ENCODE measurements at places on chromosomes 1 and 21.

DNA sequence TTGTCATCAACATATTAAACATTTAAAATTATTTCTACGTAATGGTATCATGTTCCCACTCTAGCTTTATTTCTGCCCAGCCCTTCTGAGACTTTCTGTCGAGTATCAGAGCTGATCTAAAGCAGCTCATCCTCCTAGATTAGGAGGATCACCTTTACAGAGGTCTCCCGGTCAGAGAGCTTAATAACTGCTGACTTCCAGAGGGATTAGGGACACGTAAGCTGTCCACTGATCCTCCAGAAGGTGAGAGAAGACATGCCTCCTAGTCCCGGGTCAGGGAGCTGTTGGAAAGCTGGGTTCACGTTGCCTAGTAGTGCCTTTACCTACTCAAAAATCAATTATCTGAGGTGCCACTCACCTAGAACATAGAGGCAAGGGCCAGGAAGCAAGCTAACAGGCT, 31.2 kb upstream of the NADK start:
- no peak for DNase-seq

GRCh38 chr1:166813508-166814223, 25.6 kb upstream of the POGK start:
- DNase-seq: no peak

DNA sequence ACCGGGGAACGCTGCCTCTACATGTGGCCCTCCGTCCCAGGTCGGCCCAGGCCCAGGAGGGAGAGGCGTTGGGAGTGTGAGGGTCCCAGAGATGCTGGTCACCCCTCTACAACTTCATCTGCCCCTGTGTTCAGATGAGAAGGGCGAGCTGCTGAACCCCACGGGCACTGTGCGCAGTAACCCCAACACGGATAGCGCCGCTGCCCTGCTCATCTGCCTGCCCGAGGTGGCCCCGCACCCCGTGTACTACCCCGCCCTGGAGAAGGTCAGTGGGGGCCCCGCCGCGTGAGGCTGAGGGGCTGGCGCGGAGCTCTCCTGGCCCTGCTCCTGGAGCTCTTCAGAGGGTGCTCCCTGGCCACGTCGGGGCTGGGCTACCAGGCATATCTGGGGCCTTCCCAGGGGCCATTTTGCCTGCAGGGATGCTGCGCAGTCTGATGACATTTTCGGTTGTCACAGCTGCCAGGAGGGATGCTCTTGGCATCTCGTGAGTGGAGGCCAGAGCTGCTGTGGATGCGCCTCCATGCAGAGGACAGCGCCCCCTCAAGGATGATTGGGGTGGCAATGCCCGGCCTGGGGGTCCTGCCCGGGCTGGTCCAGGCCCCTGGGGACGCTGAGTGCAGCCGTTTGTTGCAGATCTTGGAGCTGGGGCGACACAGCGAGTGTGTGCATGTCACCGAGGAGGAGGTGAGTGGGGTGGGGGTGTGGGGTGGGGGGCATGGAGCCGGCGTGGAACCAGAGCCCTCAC, 68.6 kb downstream of the PIK3CD start:
- no peak for DNase-seq

GRCh38 chr21:15233611-15234010, 168.8 kb upstream of the NRIP1 start:
- DNase-seq: no peak

DNA sequence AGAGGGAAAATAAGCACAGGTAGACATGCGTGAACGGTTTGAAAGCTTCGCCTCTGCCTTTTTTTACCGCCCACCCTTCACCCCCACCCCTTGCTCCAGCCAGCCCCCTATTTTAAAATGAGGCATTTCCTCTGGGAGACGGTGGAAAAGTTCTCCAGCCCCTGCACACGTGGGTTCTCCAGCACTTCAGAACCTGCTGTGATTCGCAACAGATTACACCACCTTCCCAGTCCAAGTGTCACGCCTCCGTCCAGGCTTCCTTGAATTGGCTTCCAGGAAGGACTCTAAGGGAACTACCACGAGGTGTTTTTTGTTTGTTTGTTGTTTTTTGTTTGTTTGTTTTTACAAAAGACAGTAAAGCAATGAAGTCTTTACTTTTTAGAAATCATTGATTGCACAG, 2.6 kb downstream of the LRRC7 start:
- DNase-seq: no peak

- no peak for DNase-seq
These were observed 102.4 kb upstream of the ZNF281 start for GRCh38 chr1:200512191-200512590.

GRCh38 chr1:10308001-10308400, 90.9 kb upstream of the PGD start:
- DNase-seq: no peak

Measured in NCI-H1436 (cell line).